ENCODE measurements at places on chromosomes 1 and 21.
A peak's percentile ranks its signal among the peaks of the same experiment; 100 is the strongest.

- DNase-seq = no peak
These were observed 8.4 kb upstream of the SNX7 start for GRCh38 chr1:98653123-98653522.

DNA sequence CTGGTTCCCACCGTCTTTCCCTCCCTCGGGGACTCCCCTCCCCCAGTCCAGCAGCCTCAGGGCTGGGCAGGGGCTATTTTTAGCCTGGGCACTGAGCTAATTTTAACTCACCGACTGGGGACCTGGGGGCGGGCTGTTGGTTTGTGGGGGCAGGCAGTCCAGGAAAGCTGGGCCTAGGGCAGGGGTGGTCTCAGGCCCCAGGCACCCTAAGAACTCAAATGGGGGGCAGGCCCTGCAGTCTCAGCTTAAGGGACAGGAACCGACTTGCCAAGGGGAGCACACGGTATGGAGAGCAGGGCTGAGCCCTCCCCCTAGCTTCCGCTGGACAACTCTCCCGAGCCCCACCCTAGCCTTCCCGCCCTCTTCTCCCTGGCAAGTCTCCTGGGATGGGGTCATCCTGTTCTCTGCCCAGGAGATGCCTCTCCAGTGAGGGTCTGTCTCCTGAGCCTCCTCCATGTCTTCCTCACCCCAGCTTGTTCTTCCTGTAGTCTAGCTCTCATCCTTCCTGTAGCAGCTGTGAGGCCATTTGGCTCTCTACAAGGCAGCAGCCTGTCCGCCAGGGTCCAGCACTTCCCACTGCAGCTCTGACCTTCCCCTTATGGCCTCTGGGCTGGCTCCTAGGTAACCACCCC lies 10.1 kb downstream of the MEF2D start:
- DNase-seq = no peak

DNA sequence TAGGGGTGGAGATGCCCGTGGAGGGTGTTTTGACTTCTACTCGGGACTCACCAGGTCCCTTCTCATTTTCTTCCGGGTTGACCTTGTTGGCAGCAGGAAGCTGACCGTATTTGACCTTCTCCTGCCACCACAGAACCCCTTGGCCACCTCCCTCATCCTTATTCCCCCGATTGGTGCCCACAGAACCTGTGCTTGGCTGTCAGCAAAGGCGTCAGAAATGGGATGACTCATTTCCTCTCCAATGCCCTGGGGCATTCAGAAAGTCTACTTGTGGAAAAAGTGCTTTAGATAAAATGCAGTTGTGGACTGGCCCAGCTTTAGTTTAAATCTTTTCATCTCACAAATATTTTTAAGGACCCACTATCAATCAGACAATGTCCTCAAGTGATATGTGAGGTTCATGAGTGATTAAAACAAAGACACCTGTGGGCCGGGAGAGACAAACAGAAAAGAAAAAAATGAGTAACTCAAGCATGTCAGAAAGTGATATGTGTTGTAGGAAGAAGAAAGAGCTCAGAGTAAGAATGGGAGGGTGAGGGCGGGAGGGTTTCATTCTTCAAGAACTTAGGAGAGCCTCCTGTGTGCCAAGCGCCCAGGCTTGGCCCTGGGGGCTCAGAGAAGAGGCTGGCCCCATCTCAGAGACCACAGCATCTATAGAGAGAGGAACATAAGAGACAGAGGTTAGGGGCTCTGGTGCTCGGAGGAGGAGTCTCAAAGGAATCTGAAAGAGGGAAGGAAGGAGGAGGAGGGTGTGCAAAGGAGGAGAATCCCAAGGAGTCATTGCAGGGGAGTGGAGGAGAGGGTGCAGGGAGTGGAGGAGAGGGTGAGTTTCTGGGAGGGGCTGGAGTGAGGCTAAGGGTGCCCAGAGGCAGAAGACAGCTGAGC lies 221.6 kb upstream of the VAMP3 start:
- peak; percentile 15 for DNase-seq

DNA sequence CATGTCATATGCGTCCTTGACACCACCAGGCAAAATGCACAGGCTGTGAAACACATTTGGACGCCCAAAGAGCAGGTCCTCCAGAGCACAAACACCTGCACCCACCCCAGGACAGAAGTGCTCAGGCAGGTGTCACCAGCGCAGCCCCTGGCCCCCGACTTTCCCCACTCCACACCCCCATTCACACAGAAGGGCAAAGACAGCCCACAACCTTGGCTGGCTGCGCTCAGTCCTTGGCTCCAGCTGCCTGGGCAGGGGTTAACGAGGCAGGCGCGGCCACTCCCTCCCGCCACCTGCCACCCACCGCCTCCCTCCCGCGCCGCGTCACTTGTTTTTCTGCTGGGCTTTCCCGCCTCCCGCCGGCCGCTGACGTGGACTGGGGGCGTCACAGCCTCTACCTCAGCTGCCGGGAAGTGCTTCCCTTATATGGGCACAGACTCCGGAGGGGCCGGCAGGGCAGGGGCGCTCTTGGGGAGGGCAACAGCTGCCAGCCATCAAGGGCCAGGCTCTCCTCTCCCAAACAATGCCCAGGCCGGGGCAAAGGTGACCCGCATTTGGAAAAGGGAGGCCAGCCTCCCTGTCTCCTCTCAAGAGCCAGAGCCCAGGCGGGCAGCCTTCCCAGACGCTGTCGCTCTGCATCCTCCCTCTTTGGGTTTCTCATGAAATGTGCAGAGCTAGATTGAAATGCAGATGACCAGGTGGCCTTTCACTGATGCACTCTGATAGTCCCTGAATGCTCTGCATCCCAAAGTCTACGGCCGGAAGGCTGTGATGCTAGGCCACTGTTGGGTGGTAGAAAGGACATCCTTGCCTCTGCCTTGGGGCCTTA lies 14.8 kb upstream of the BTG2 start:
- DNase-seq = peak; percentile 90

DNA sequence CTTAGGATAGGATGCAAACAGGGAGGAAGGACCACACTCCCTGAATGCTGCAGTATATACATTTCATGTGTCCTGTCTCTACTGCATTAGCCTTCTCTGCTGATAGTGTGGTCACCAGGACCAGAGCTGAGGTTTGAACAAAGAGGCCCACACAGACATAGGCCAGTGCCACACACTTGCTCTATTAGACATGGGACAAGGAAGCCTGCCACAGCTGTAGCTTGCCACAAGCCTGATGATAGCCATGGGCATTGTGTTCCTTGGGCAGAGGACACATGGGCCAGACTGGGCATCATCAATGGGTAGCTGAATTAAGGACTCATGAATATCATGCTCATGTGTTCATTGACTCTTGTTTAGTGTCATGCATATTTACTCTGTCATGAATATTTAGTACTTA lies 10.4 kb downstream of the CAMSAP2 start:
- DNase-seq = no peak

DNA sequence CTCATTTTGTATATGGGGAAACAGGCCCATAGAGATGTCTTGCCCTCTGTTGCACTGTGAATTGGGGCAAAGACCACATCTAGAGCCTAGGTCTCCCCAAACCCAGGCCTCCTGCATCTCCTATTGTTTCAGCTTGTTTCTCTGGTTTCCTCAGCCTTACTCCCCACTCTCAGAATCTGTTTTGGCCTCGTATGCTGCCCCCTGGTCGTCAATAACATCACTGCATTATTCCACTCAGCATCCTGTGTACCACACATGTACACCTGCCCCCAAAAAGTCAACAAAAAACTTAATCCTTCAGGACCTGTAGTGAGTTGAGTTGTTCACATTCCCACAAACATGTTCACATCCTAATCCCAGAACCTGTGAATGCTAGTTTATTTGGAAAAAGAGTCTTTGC lies 184.8 kb downstream of the BRINP2 start:
- DNase-seq = no peak

DNA sequence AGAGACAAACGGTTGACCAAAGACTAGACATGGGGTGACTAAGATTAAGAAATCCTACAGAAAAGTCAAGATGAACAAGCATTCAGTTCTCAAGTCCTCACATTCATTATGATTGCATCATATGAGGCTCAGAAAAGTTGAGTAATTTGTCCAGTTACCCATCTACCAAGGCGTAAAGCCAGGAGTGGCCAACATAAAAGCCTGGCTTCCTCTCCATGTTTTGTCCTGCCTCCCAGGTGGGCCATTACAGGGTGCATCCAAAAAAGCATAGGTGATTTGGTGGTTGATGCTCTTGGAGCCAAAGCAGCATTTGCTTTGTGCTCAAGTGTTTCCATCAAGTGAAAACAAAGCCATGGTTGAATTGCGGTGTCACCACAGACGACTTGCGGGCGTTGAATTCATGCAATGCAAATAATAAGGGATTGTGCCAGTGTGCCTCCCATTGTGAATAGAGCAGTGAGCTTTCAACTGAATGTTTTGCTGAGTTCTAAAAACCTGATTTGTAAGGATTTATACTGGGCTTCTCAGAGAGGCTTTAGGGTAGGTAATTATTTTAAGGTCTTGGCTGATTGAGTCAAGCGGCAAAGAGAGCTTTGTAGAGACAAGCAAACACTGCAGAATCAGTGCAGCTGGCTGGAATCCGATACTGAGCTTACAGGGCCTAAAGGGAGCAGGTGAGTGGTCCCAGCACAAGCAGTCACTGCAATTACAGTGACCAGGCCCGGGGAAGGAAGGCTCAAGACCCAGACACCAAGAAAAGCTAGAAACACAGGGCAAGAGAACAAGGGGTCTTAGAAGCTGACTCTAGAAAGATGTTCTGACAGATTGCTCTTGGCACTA lies 54.1 kb downstream of the KCNJ15 start:
- no peak for DNase-seq

GRCh38 chr1:88983791-88984559 lies 8.5 kb downstream of the KYAT3 start:
- DNase-seq = no peak

DNA sequence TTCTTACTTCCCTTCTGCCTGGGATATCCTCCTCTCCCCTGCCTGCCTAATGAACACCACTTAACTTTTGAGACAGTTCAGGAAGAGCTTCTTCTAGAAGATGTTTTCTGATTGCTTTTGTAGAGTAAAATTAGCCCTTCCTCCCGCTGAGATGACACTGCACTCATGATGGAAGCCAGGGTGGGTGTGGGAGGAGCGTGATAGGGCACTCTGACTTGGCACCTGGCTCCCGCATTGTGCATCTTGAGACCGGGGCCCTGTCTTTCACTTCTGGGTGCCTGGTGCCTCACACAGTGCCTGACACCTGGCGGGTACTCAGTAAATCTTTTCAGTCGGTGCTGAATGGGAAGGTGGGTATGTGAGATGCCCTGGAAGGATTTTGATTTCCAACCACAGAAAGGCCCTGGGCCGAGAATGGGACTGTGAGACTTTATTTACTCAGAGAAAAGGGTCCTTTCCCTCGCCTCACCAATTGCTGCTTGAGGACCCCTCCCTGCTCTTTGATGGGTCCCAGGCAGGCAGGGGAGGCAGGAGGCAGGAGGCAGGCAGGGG lies 6.8 kb downstream of the THEM5 start:
- DNase-seq = no peak

GRCh38 chr1:45629035-45629434 lies 5.2 kb upstream of the CCDC17 start:
- no peak for DNase-seq

- peak; percentile 14 for DNase-seq
These were observed 334.8 kb upstream of the CAMK1G start for GRCh38 chr1:209248649-209249279.

DNA sequence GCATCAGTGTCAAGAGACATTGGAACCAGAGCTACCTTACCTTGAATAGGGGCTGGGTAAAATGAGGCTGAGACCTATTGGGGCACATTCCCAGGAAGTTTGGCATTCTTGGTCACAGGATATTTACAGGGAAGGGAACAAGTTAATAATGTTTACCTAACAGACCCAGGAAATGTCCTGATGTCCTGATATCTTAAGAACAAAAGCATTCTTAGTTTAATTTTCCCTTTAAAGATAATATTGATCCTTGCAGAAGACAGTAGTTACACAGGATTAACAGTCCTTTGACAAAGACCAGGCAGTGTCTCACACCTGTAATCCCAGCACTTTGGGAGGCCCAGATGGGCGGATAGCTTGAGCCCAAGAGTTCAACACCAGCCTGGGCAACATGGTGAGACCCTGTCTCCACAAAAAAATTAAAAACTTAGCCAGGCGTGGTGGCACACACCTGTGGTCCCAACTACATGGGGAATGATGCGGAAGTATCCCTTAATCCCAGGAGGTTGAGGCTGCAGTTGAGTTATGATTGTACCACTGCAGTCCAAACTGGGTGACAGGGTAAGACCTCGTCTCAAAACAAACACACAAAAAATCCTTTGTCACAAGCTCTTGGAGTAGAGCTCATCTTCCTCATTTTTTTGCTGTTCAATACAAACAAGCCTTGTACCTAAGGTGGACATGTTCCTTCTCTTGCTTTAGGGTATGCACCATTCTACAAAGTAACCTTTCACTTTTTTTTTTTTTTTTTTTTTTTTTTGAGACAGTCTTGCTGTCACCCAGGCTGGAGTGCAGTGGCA lies 1.3 kb upstream of the TOMM20 start:
- DNase-seq = no peak

GRCh38 chr1:32881291-32881690 lies 5.0 kb upstream of the HPCA start:
- DNase-seq = no peak

DNA sequence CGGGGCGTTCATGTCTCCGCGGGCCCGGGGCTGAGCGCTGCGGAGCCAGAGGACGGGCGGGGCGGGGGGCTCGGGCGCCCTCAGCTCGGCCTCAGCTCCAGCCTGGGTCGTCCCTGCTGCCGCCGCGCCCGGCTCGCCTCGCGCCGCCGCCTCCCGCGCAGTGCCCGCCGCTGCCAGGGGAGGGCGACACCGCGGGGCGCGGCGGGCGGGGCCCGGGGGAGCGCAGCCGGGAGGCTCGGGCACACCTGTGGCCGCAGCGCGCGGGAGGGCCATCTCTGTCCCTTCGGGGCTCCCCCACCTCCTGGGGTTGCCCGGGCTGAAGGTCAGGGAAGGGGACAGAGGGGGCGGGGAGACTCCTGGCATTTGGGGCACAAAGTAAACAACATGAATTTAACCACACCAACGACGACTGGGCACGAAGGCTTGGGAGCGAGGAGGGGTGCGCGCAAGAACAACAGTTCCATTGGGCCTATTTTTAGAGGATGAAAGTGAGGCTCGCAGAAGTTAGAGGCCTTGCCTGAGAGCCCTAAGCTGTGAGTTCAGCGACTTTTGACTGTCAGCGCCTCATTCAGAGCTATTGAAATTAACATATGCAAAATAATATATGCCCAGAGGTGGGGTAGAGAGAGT lies at the start of gene FAM131C:
Gene FAM131C, minus strand, starts transcription at position 162 of the 630 bp plus-strand sequence. CDS start 209 bp downstream, outside the sequence.
- no peak for DNase-seq

GRCh38 chr1:46583494-46583893 lies 20.6 kb downstream of the MKNK1 start:
- no peak for DNase-seq

GRCh38 chr1:61056573-61057439 lies 25.6 kb upstream of the NFIA start:
- DNase-seq = no peak
